Aorta (tissue), 5 donors: ENCODE measurements at places on chromosomes 5 and 9. TPM values are rescaled to one million over a fixed set of nuclear protein-coding genes. Genes with fewer than 3 reads are reported as not detected.

The RNF183 gene
- not detected for polyA plus RNA-seq

The TLX3 gene
- polyA plus RNA-seq = not detected

GRCh38 chr5:135433681-135434426 is 13.3 kb downstream of the DCANP1 start:
- DNase-seq = no peak

DNA sequence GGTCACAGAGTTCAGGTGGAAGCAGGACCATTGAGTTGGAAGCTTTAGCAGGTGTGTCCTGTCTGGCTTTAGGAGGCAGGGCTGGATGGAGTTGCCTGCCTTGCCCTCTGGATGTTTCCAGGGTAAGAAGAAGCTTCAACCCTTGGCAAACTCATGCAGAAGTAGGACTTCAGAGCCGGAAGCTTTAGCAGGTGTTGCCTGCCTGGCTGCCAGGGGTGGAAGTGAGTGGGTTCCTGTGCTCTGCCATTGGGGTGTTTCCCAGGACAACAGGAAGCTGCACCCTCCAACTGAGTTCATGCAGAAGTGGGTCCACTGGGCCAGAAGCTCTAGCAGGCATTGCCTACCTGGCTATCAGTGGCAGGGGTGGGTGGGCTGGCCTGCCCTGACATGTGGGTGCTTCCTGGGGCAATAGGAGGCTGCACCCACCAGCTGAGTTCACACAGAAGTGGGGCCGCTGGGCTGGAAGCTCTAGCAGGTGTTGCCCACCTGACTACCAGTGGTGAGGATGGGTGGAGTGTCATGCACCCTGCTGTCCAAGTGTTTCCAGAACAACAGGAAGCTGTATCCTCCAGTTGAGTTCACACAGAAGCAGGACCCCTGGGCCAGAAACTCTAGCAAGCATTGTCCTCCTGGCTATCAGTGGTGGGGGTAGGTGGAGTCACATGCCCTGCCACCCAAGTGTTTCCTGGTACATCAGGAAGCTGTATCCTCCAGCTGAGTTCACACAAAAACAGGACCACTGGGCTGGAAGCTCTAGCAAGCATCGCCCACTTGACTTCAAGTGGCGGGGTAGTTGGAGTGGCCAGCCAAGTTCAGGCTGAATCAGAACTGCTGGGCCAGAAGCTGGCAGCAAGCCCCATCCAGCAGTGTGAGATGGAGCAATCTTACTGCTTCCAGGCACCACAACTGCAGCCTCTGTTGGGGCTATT is 24.6 kb downstream of the LOX start:
- peak; percentile 64 for DNase-seq

- no peak for DNase-seq
Observed at GRCh38 chr5:39700523-39700922, 275.7 kb upstream of the DAB2 start.

DNA sequence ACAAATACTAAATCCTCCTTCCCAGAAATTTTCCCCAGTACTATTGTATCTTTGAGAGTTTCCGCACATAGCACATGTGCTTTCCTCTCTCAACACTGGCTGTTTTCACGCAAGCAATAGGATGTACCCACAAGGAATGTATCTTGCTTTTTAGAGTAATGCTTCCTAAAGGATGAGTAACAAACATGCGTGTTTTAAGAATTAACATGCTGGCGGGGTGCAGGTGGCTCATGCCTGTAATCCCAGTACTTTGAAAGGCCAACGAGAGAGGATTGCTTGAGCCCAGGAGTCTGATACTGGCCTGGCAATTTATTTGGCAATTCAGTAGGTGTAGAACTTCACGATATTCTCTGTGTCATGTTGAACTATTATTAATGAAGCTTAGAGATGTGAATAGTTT is 4.6 kb downstream of the RUFY1 start:
- no peak for DNase-seq
